ENCODE measurements at places on chromosomes 5 and 9.

- DNase-seq, result no peak
Measured at GRCh38 chr9:71795097-71795813, 26.9 kb upstream of the CEMIP2 start.

GRCh38 chr5:33762859-33763258 lies 128.9 kb downstream of the ADAMTS12 start:
- no peak for DNase-seq

DNA sequence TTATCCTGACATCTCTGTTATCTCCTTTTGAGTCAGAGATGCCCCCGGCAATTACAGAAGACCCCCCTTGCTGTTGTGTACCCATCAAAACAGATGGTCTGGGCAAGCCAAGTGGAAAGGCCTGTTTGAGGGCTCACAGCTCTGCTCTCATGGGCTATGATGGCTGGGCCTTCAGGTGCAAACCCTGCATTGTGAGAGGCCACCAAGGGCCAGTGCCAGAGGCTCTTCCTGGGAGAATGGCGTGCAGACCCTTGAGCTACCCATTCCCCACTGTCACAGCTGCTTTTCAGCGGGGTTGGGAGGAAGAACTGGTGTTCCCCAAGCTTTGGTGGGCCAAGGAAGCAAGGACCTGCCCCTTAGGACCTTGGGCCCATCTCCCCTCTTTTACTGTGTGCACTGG lies 174.7 kb upstream of the PPP1R26 start:
- DNase-seq, result no peak

DNA sequence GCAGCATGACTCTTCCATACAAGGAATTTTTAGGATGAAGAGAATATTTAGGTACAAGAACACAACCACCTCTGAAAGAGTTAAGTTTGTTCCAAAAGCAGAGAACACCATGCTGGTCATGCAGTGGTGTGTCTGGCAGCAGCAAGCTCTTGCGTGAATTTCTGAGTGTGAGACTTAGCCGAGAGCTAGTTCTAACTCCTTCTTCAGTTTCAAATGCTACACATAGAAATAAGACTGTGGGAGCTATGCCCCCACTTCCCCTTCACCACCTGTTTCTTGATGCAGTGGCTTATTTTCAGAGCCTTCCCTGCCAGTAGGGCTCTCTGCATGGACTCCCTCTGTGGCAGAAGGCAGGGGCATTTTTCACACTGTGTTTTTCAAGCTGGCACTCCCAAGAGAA lies 122.9 kb upstream of the ZNF366 start:
- no peak for DNase-seq

GRCh38 chr5:95818181-95819147 lies 4.1 kb downstream of the GLRX start:
- no peak for DNase-seq

- no peak for DNase-seq
Measured at GRCh38 chr5:4089087-4089486, 493.5 kb downstream of the IRX1 start.

GRCh38 chr9:122498883-122499288 lies 11.7 kb upstream of the OR1J2 start:
- no peak for DNase-seq

- DNase-seq, result no peak
Measured at GRCh38 chr5:30390095-30390494, 803.4 kb upstream of the CDH6 start.

- DNase-seq, result peak; percentile 67
Measured at GRCh38 chr9:132769906-132770769, 99.9 kb downstream of the GTF3C4 start.
